ENCODE measurements at places on chromosomes 2 and 18.

GRCh38 chr2:116499389-116499788 lies 1315.1 kb upstream of the DDX18 start:
- no peak for DNase-seq

GRCh38 chr2:80531319-80531718 lies 226.8 kb upstream of the LRRTM1 start:
- no peak for DNase-seq

GRCh38 chr2:183996825-183997793 lies 601.2 kb upstream of the ZNF804A start:
- DNase-seq = no peak

DNA sequence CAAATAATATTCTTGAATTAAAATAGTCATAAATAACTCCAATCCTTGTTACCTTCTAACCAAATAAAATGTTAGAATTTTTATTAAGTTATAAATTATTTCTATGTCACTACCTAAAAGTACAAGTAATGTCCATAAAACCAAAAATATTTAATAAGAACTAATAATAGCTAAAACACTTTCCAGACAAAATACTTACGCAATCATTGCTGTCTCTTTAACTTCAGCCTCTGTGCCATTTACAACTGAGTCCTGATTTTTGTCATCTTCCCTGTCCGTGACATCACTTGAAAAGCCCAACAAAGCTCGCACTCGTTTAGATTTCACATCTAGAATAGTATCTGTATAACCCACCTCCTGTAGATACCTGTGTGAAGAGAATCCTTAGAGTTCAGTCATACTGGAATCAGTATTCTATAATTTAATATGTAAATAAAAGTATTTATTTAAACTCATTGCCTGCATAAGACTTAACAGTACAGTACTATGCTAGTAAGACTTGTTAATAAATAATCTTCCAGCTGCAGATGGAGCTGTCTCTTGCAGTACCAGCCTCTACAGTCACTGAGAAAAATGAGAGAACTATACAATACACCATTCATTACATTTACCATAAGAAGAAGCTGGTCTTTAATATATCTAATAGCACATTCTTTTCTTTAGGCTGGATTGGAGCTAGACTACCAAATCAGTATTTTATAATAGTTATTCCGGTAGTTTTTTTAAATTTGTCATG lies 63.8 kb downstream of the STRN start:
- DNase-seq = no peak

DNA sequence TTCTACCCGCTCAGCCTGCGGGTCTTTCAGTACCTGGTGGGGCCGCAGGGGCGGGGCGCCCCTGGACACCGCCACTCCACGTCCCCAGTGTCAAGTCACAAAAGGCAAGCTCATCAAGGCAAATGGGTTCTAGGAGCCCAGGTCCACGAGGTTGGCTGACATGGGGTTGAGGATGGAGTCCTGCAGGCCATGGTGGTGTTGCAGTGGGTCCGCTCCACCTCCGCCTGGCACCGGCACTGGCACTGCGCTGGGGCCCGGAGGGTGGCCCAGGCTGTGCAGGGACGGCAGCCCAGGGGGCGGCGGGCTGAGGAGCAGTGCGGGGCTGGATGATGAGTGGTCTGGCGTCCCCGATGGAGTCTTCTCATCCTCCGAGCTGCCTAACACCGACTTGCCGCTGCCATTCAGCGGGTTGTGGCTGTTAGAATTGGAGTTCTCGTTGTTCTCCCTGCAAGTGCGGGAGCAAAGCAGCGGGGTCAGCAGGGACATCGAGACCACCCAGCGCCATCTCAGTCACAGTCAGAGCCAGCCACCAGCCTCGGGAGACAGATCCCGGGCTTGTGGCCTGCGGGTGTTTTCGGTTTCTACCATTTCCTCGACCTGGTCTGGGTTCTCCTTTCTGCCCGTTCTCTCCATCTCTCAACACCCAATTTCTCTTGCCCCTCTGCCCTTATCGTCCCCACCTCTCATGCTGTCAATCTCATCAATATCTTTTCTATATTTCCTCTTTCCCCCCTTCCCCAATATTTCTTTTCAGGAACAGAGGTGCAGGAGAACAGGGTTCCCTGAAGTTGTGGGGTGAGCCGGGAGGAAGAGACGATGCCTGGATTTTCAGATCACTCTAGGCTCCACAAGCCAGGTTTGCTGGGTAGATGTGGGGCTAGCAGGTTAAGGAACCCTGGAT lies 3.0 kb downstream of the SIX2 start:
- no peak for DNase-seq

DNA sequence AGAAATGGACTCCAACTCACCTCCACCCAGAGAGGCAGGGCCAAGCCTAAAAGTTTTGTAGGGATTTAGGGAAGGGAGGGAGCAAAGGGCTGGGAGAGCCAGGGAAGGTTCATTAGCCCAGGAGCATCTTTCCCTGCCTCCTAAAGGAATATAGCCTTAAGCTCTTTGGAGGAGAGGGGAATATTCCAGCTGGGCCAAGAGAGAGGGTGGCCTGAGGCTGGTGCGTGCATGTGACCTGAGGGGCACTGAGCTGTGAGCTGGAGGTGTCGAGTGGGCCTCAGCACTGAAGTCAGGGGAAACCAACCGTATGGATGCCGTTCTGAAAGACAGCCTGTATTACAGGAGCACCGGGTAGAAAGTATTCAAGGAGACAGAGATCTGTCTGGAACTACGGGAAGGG lies 112.6 kb downstream of the KLHL29 start:
- no peak for DNase-seq

GRCh38 chr2:41242001-41242331 lies 790.1 kb upstream of the SLC8A1 start:
- no peak for DNase-seq

DNA sequence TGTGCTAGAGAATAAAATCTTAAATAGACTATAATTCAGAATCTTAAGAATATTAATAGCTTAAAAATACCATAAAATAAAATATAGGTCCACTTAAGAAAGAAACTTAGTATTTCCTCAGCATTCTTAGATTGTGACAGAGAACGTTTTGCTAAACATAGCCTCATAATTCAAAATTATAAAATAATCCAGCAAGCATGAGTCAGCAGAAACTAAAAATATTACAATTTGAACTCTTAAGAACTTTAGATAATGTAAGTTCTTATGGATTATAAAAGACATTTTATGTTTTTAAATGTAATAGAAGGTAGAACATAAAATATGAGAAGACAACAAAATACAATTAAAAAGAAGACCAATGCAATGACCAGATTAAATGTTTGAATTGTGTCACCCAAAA lies 164.5 kb upstream of the MC4R start:
- DNase-seq = no peak

DNA sequence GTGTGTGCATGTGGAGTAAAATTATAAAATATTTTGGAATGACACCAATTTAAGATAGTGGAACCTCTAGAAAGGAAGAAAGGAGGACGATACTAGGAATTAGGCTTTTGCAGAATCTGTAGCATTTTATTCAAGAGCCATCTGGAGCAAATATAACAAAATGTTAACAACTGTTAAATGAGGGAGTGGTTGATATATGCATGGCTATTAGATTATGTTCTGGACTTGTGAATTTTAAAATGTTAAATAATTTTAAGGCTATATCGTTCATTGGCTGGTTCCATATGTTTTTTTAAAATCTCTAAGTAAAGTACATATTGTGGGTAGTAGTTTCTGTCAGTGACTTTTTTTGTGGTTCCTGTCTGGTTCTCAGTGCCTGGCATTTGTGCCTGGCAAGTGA lies 123.2 kb downstream of the PKP4 start:
- no peak for DNase-seq

GRCh38 chr2:159285433-159285832 lies 1.1 kb downstream of the WDSUB1 start:
- DNase-seq = no peak

DNA sequence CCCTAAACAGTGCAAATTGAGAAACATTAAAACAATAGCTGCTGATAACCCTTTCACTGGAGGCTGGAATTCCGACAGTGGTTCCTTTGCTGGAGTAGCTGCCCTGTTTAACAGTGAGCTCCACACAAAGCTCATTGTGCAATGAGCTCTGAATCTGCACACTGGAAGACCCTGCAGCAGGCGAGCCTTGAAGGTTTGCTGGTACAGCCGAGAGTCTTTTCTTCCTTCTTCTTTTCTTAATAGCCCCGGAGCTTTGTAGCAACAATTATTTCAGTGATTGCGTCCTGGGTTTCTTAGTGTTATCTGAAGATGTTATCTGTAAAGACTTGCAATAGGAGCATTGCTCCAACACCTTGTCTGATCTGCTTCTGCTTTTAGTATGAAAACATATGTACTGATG lies 50.8 kb upstream of the CXCR4 start:
- DNase-seq = no peak

DNA sequence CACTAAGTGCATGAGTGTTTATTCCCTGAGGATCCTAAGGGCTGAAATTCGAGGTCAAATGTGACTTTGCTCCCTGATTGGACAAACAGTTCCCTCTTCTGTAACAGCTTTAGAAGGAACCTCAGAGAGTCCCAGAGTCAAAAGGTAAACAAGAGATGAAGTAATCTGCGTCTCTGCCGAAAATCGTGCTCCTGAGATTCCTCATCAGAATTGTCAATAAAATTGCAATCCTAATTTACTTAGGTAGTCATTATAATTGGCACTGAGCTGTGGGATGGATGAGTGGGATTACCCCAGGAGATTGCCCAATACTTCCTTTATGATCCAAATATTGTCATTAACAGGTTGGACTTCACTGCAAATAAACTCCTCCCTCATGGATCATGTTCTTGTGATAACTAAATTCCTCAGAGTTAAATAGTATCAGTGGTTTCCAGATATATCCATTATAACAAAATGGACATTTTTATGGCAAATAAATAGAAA lies 907 bp upstream of the SUCLG1 start:
- DNase-seq = no peak

GRCh38 chr2:190137561-190137960 lies 75.0 kb upstream of the MSTN start:
- no peak for DNase-seq

GRCh38 chr18:8754995-8755960 lies 49.9 kb downstream of the MTCL1 start:
- DNase-seq = no peak

- DNase-seq = no peak
Observed at GRCh38 chr18:27240383-27240782, 55.3 kb upstream of the CHST9 start.

DNA sequence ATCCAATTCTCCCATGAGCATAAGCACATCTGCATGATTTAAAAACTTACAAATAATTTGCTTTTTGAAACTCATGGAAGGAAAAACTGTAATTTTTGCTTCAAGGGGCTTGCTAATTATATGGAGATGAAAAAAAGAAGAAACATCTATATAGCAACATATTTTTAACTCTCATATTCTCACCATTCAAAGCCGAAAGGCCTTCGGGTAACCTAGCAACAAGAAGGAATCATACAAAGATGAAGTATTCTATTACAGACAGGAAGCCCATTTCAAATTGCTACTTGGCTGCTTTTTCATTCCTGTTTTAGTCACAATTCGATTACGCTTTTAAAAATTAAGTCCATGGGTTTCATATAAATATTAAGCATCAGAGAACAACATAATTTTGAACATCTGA lies 39.2 kb upstream of the RNU4ATAC start:
- no peak for DNase-seq

- DNase-seq = no peak
Observed at GRCh38 chr18:58195278-58195765, 151.3 kb downstream of the NEDD4L start.

- no peak for DNase-seq
Observed at GRCh38 chr18:57759650-57760049, 43.5 kb downstream of the ATP8B1 start.

GRCh38 chr2:64988420-64989125 lies 626 bp upstream of the SLC1A4 start:
- peak; percentile 69 for DNase-seq

DNA sequence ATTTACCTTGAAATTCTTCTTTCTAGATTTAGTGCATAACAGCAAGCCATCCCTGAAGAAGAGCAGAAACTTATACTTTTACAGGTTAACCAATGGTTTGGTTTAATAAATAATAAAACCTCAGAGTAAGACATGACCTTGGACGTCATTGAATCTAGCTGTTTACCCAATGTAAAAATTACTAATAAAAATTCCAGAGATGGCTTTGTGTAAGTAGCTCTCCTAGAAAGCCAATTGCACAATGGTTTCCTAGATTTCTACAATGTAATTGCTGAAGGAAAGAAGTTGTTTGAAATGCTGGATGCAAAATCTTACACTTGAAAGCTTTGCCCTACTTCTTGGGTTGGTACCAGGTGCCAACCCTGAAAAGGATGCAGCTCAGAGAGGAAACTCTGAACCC lies 1.5 kb downstream of the XDH start:
- no peak for DNase-seq

DNA sequence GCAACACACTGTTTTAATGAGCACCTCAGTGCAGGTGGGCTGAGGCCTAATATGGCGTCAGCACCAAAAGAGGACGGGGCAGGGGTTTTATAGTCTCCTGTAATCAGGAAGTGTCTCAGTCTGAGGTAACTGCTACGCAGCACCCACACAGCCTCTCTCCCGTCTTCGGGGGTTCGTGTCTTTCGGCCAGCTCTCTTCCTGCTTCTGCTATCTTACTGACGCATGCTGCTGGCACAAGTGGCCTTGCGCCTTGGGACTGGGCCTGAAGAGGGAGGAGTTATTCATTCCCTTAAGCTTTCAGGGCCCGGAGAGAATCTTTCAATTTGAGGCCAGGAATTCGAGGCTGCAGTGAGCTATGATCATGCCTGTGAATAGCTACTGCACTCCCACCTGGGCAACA lies 14.5 kb upstream of the PAPOLG start:
- no peak for DNase-seq

DNA sequence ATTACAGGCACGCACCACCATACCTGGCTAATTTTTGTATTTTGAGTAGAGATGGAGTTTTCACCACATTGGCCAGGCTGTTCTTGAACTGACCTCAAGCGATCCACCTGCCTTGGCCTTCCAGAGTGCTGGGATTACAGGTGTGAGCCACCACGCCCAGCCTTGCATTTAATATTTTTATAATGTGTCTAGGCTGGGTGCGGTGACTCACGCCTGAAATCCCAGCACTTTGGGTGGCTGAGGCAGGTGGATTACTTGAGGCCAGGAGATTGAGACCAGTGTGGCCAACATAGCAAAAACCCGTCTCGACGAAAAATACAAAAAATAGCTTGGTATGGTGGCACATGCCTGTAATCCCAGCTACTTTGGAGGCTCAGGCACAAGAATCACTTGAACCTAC lies 3.2 kb downstream of the RPL37A start:
- DNase-seq = no peak

GRCh38 chr2:54648256-54648655 lies 75.2 kb upstream of the EML6 start:
- no peak for DNase-seq

DNA sequence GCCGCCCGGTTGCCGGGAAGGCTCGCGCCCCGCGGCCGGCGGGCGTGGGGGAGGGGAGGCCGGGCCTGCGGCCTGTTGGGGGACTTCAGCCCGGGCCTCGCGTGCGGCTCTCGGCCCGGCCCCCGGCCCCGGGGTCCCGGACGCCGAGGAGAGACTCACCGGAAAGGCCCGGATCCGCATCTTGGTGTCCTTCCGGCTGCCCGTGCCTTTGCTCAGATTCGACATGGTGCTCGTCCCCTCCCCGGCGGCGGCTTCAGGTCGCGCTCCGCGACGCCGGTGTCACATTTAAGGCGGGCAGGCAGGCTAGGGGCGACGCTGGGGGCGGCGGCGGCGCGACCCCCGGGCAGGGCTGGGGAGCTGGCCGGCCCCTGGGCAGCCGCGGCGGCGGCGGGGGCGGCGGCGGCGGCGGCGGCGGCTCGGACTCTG lies 365 bp downstream of the CUL3 start:
- DNase-seq = peak; percentile 30

Data from tibial artery (tissue), 4 donors.